ENCODE measurements at places on chromosomes 6 and 20.
A peak's percentile ranks its signal among the peaks of the same experiment; 100 is the strongest.

DNA sequence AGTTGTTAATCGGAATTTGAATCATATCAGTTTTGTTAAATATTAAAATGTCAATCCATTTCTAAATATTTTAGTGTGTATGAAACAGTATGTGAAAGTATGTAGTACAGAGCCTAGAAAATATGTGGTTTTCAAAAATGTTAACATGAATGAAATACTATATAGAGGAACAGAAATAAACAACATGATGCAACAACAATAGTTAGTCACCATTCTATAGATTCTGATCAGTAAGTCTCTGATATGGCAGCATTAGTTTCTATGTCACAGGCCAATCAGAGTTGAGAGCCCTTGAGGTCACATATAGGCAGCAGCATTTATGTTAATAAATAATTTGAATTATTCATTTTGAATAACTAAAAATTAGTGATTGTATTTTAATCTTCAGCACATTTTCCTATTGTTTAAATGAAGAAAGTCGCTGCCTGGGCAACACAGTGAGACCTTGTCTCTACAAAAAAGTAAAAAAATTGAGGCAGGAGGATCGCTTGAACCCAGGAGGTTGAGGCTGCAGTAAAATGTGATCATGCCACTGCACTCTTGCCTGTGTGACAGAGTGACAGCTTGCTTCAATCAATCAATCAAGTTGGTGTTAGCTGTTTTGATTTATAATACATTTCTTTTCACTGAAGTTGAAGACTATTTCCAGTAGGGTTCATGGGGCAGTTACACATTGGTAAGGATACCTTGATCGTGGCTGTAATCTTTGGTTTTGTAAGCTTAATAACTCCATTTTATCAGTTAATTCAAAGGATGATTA is 11.5 kb upstream of the MAP3K7 start:
- DNase-seq = no peak

DNA sequence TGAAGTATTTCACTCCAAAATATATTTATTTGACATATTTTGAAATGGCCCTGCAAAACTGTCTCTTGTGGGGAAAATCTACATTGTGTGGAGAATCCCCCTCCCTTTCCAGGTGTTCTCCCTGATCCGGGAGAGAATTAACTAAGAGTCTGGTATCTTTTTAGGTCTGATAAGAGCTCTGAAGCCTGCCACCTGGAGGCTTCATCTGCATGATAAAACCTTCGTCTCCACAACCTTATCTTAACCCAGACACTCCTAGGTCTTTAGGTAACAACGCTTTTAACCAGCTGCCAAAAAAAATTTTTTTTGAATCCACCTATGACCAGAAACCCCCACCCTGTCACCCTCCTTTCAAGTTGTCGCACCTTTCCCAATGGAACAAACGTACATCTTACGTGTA is 43.0 kb downstream of the FAM184A start:
- no peak for DNase-seq

DNA sequence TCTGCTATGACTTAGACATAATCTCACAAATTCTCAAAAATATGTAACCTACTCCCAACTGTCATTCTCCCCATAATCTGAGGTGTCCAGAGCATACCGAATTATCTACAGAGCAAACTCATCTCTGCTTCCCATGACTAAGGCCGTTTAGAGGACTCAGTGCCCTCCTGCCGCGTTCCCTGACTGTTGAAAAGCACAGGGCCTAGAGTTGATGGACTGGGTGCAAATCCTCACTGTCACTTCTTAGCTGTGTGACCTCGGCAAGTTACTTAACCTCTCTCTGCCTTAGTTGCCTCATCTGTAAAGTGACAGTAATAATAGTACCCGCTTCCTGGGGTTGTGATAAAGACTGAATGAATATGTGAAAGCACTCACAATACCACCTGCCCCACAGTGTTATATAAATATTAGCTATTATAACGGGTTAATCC is 4.7 kb upstream of the TUBB2A start:
- no peak for DNase-seq

- DNase-seq = peak; percentile 16
Observed at GRCh38 chr6:144055121-144055931, 40.0 kb downstream of the SF3B5 start.

GRCh38 chr6:148987982-148988381 is 241.2 kb downstream of the UST start:
- no peak for DNase-seq

GRCh38 chr6:41677124-41677921 is 39.1 kb downstream of the MDFI start:
- DNase-seq = no peak

DNA sequence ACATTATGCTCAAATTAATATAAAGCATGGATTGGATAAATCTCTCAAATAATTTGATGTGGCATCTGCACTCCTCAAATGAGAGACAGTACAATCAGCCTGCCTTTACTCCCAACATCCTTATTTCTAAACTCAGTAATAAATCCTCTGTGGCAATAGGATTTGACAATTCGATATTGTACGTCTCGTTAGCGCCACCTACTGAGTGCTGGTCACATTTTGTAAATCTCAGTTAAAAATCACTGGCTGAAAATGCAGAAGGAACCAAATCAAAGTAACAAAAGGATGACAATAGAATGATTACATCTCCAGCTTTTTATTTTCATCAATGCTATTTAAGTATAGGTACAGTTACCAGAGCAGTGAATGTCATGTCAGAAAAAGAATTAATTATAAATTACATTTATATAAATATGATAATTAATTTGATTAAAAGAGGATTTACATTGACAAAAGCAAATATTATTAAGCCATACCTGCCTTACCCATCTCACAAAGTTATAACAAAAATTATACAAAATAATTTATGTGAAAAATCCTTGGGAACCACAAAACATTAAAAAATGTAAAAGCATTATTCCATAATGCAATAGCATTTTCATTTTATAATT is 20.2 kb upstream of the GJE1 start:
- peak; percentile 47 for DNase-seq

DNA sequence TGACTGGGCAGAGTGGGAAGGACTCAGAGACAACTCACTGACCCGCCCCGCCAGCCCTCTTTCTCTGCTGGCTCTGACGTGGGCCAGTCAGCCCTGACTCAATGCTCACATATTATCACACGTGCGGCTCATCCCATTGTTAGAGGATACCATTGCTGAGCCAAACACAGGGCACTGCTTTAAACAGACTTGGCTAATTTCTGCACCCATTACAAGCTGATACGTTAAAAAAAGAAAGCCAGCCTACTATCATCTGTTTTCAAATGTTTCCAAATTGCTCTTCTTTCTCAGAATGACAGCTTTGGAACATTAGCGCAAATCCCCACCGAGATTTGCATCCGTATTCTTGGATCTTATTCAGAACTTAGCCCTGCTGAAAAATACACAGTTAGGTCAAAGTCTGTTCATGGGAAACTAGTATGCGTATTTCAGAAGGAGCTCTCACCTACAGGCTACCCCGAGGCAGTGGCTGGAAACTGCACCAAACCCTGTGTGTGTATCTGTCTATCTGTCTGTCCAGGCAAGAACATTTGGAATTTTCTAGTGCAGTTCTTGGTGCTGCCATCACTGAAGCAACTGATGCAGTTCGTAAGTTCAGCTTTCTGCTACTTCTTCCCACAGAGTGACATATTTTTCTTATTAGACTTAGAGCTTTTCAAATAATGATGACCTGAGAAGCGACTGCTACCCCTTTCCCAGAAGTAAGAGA is 32.8 kb downstream of the RAMACL start:
- DNase-seq = no peak

- DNase-seq = no peak
Observed at GRCh38 chr6:24126586-24127192, 674 bp downstream of the NRSN1 start.

DNA sequence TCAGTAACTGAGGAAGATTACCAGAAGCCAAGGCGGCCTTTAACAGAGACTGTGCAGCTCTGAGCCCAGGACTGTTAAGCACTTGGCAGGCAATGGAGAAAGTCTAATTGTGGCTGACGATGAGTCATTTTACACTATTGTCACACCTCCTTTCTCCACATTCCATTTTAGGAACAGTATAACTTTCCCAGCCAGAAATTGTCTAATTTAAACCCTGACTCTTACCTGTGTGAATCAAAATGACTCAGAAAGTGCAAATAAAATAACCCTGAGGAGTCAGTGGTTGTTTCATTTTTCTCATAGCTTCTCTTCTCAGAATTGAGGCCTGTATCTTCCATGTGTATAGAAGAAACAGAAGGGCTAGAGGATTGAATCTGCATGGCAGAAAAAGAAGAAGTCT is 40.0 kb upstream of the OPN5 start:
- no peak for DNase-seq

DNA sequence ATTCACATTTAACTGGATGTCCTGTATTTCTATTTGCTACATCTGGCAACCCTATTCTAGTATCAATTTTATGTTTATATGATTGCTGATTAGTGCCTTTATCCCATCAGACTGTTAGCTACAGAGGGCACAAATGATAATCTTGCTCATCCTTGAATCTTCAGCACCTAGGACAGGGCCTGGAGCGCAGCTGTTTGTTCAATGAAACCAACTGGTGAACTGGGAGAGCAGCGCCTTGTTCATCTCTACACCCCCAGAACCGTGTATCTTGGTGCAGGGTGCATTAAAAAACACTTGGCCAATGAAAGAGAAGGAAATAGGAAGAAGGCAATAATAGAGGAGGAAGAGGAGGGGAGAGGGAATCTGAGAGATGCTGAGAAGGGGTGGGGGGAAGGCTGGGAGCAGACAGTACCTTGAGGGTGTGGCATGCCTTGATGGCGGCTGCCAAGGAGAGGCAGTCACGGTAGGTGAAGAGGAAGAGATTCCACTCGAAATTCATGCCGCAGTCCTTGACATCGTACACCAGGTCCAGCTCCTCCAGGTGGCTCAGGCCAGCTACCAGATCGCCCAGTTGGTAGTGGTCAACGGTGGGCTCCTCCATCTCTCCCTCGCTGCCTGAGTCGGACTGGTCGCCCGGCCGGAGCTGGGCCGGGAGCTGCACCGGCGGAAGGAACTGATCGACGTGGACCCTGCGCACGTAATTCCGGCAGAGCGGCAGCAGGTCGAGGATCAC is 15.5 kb downstream of the TMEM151B start:
- DNase-seq = no peak

- no peak for DNase-seq
Observed at GRCh38 chr6:28425944-28426541, 17.2 kb downstream of the ZSCAN23 start.
